ENCODE measurements at places on chromosomes 11 and 22. TPM values are rescaled to one million over a fixed set of nuclear protein-coding genes. Genes with fewer than 3 reads are reported as not detected.

The C11orf52 gene
- total RNA-seq: not detected

The MPEG1 gene
- total RNA-seq: not detected

The HTATIP2 gene
- total RNA-seq: 60.4 TPM

The KRTAP5-2 gene
- total RNA-seq: not detected

GRCh38 chr11:29272019-29272654, 744.7 kb downstream of the KCNA4 start:
- H3K4me1 ChIP-seq: no peaks in the 10 kb centered on the region
- no peaks in the 10 kb centered on the region for H3K27me3 ChIP-seq
- no peak overlapping the region for H3K27ac ChIP-seq
- no peaks in the 10 kb centered on the region for H3K36me3 ChIP-seq
- DNase-seq: no peak
- H3K4me3 ChIP-seq: no peak overlapping the region

DNA sequence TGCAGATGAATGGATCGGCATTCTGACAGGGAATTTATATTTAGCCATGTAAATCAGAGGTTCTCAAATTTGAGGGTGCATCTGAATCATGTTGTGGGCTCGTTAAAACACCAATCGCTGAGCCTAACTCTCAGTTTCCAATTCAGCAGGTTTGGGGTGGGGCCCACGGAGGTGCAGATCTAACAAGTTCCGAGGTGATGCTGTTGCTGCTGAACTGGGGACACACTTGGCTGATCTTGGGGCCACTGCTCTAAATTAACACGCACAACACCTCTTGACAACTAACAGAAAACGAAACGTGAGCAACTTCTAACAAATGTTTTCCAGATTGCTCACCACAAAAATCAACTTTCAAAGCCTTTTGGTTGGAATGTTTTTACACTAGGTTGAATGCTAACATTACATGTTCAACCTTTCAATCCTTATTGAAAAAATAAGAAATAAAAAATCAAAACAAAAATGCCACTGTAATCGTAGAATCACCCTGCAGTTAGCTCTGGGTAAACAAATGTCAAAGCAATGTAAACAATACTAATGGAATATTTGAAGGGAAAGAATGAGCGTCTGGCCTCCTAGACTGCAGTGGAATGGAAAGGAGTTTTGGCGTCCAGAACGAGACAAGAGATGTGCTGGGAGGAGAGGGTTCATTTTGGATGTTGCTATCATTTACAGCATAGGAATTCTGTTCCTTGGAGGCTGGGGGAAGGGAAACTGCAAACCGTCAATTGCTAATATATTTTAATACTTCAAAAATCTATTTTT, 68.3 kb upstream of the SLC6A5 start:
- H3K4me3 ChIP-seq: no peak overlapping the region
- no peaks in the 10 kb centered on the region for H3K4me1 ChIP-seq
- no peak overlapping the region for H3K27ac ChIP-seq
- H3K36me3 ChIP-seq: no peaks in the 10 kb centered on the region

- peaks cover 2% of the 10 kb centered on the region for H3K27me3 ChIP-seq
- no peaks in the 10 kb centered on the region for H3K36me3 ChIP-seq
- peaks cover 38% of the 10 kb centered on the region for H3K4me1 ChIP-seq
- DNase-seq: no peak
- no peak overlapping the region for H3K27ac ChIP-seq
- no peak overlapping the region for H3K4me3 ChIP-seq
Observed at GRCh38 chr11:35277827-35278226, 138.9 kb downstream of the CD44 start.

- H3K4me3 ChIP-seq: peak overlapping the region; percentile 96
- H3K27ac ChIP-seq: peak overlapping the region; percentile 88
- peaks cover 25% of the 10 kb centered on the region for H3K36me3 ChIP-seq
- H3K27me3 ChIP-seq: no peaks in the 10 kb centered on the region
Observed at GRCh38 chr22:42091455-42091782, 847 bp upstream of the NDUFA6 start.

GRCh38 chr11:114511079-114511478, 48.6 kb downstream of the NXPE1 start:
- H3K36me3 ChIP-seq: no peaks in the 10 kb centered on the region
- no peak overlapping the region for H3K4me3 ChIP-seq
- H3K27ac ChIP-seq: no peak overlapping the region
- DNase-seq: no peak
- H3K4me1 ChIP-seq: no peaks in the 10 kb centered on the region

GRCh38 chr11:516400-516799, 9.4 kb upstream of the RNH1 start:
- no peak overlapping the region for H3K27ac ChIP-seq
- no peak for DNase-seq
- H3K27me3 ChIP-seq: no peaks in the 10 kb centered on the region

DNA sequence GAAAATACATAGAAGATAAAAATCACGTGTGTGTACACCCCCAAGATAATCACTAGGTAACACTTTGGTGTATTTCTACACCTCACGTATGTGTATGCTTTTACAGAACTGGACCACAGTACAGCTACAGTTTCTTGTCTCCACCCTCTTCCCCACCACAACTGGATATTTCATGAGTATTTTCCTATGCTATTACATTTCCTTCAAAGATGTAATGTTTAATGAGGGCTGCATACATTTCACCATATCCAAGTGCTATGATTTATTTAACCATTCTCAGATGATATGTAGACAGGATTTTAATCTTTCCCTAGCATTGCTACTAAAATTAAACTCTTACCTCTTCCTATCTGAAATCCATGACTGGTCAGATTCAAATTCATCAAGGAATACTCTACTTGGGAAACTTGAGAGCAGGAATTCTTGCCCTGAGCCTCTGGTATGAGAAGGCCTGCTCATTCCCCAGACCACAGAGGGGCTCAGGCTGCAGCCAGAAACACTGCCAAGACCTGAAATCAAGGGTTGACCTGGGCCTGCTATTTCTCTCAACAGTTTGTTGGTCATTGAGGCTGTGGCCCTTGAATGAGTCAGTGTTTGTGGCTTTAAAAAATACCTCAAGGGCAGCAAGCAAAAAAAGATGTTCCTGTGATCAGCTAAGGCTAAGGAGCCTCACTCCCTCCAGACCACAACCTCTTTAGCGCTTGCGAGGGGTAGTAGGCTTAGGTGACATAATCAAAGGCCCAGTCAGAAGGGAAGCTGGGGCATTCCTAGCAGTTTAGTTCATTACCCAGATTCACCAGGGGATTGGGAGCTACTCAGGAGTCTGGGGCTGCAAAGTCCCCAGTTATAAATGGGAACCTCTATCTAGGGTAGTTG, 55.5 kb downstream of the ABTB2 start:
- H3K4me1 ChIP-seq: peaks cover 3% of the 10 kb centered on the region
- no peaks in the 10 kb centered on the region for H3K36me3 ChIP-seq
- no peak overlapping the region for H3K4me3 ChIP-seq
- no peaks in the 10 kb centered on the region for H3K27me3 ChIP-seq
- DNase-seq: no peak

DNA sequence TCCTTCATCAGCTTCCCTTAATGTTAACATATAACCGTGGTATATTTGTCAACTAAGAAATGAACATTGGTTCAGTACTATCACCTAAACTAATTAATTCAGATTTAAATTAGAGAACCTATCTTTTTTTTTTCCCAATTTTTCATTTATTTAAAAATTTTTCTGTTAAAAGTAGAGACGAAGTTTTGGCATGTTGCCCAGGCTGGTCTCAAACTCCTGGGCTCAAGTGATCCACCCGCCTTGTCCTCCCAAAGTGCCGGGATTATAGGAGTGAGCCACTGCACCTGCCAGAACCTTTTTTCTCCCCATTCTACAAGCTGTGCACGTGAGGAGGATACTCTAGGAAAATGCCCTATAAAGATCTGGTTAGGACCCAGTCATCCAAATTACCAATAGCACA, 3.6 kb downstream of the EI24 start:
- DNase-seq: no peak
- peaks cover 43% of the 10 kb centered on the region for H3K36me3 ChIP-seq
- H3K4me1 ChIP-seq: peaks cover 27% of the 10 kb centered on the region
- H3K27ac ChIP-seq: no peak overlapping the region

DNA sequence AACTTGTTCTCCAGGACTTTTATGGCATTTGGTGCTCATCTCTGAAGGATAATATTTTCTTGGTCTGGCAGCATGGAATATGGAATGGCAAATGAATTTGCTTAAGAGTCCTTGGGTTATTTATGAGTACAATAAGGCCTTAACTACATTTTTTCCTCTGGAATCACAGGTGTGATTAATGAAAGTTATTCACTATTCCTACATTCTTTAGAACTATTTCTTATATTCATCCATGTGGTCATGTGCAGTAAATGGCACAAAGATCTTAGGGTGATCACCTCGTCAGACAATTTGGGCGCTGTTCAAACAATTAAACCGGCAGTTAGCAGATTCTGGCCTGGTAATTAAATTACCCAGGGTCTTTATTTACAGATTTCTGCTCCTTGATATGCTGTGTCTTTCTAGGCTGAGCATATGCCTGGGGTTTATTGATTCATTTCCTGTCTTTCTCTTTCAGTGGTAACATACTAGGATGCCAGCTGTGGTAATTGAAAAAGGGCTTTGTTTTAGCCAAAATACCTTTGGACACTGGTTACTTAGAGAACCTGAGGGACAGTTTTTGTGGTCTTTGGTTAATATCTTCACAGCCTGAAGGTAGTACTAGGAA, 31.6 kb downstream of the SIK2 start:
- peaks cover 42% of the 10 kb centered on the region for H3K4me1 ChIP-seq
- no peak overlapping the region for H3K27ac ChIP-seq
- DNase-seq: no peak
- peaks cover 8% of the 10 kb centered on the region for H3K36me3 ChIP-seq
- H3K27me3 ChIP-seq: no peaks in the 10 kb centered on the region

GRCh38 chr22:41642331-41643110, 21.4 kb downstream of the XRCC6 start:
- no peak overlapping the region for H3K4me3 ChIP-seq
- no peak for DNase-seq
- H3K4me1 ChIP-seq: peaks cover 7% of the 10 kb centered on the region
- peak overlapping the region; percentile 15 for H3K27ac ChIP-seq
- H3K27me3 ChIP-seq: no peaks in the 10 kb centered on the region

DNA sequence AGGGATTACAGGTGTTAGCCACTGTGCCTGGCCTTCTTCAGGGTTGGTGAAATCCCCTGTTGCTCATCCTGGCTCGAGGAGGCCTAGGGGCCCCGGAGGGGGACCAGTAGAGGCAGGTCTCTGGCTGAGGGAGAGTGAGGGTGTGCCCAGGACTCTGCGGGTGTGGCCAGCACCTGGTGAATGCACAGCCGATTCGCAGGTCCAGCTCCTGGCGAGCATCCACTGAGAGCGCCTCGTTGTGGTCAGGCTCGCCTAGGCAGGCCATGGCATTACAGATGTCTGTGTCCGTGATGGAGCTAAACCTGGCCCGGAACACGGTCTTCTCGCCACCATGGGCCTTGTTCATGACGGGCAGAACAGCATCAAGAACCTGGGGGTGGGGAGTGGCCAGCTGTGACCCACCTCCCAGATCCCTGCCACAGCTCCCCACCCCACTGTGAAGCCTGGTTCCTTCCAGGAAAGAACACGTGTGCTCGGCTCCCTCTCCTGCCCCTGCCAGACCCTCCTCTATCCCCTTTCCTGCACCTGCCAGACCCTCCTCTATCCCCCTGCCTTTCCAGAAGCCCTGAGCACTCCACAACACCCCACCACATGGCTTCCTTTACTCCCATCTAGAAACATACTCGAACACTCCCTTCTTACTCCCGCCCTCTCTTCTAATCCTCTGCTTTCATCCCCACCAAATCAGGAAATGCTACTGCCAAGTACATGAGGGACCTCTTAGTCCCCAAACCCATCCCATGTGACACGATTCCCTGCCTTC, 12.4 kb downstream of the TOP3B start:
- no peak for DNase-seq
- H3K36me3 ChIP-seq: peaks cover 43% of the 10 kb centered on the region
- no peak overlapping the region for H3K27ac ChIP-seq
